ENCODE measurements at places on chromosomes 2 and 18.
A peak's percentile ranks its signal among the peaks of the same experiment; 100 is the strongest.

GRCh38 chr2:65652066-65652465 lies 219.7 kb upstream of the SPRED2 start:
- DNase-seq, result no peak

GRCh38 chr2:86764661-86765309 lies 25.9 kb downstream of the CD8A start:
- peak; percentile 40 for DNase-seq

DNA sequence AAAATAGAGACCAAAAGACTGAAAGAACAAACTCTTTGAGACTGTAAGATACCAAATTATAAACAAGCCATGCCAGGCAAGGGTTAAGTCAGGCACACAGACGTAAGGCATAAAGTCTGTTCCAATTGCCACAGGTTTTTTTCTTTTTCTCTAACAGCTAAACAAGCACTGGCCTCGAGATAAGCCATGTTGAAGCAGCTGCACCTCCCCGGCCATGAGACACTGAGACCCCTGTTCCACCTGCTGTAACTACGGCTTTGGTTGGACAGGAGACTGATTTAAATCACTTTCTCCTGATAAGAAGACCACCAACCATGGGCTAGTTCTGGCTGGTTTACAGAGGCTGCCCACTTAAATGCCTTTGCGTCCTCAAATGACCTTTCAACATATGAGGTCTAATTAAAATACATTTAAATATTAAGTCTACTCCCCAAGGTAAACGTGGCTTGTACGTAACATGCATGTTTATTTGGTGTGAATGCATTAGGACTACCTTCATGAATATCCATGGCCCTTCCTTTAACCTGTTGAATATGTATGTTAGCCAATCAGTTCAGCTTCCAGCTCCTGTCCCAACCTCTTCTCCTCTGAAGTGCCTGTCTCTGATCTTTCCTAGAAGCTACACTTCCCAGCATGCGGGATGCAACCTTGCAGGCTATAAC lies 117.2 kb downstream of the CMPK2 start:
- DNase-seq, result no peak

GRCh38 chr2:195055996-195056395 lies 601.0 kb upstream of the SLC39A10 start:
- no peak for DNase-seq

DNA sequence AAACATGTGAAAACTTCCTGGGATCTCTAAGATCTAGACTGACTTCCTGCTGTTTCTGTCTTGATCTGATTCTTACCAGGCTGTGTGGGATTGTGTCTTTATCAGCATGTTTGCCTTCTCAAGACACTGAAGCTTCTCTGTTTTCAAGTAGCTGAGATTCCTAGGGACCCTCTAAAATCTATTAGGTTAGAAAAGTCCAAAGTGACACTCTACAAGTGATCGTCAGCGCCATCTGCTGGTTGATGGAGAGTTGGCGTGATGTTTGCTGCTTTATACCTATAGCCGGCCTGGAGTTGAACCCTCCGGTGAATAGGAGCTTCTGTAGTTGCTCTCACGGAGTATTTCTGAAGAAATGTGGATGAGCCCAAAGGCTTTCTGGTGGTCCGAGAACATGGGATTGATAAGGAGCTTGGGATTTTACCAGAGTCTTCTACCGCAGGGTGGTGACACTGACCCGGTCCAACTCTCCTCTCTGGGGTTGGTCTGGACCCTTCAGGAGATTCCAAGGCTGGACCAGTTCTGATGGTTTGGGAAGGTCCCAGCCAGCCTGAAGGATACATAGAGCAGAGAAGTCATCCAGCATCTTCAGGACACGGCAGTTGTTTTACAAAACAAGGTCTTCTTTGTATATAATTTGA lies 96.0 kb upstream of the TTC39C start:
- DNase-seq, result peak; percentile 58
